Vagina (tissue), 2 donors: ENCODE measurements at places on chromosomes 5 and 9. TPM values are rescaled to one million over a fixed set of nuclear protein-coding genes. Genes with fewer than 3 reads are reported as not detected.

PCDHGA7 gene
- 5.2 TPM for total RNA-seq

DNAJB5 gene
- 6.9 TPM for total RNA-seq

NMUR2 gene
- not detected for total RNA-seq

DNA sequence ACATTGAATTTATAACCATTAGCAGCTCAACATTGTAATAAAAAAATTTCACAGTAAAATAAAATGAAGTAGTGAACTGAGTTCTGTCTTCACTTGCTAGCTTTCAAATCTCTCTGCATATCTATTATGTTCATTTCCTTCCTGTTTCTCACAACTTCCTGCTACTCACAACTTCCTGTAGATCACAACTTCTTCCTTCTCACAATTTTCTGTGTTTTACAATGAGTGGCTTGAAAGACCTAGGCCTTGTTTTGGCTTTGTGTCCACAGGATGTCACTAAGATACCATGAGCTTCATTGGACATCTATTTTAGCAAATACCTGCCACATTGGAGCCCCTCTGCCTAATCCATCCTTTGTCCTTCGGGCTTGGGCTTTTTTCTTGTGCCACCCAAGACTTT lies 480.3 kb upstream of the ADAMTS16 start:
- no peaks in the 10 kb centered on the region for H3K27me3 ChIP-seq
- no peak overlapping the region for H3K27ac ChIP-seq
- DNase-seq, result no peak
- H3K4me3 ChIP-seq, result no peak overlapping the region

GRCh38 chr5:90015584-90016018 lies 394.0 kb downstream of the CETN3 start:
- no peaks in the 10 kb centered on the region for H3K36me3 ChIP-seq
- no peak overlapping the region for H3K27ac ChIP-seq
- no peak overlapping the region for H3K4me3 ChIP-seq

- H3K4me1 ChIP-seq, result peaks cover 26% of the 10 kb centered on the region
- H3K27ac ChIP-seq, result no peak overlapping the region
- H3K27me3 ChIP-seq, result no peaks in the 10 kb centered on the region
- no peak for DNase-seq
These were observed 4.0 kb downstream of the MAPK9 start for GRCh38 chr5:180287868-180288267.

ADAMTSL1 gene
- total RNA-seq, result 8.1 TPM

- H3K4me3 ChIP-seq, result no peak overlapping the region
- no peaks in the 10 kb centered on the region for H3K36me3 ChIP-seq
- no peak for DNase-seq
- peaks cover 6% of the 10 kb centered on the region for H3K4me1 ChIP-seq
These were observed 67.9 kb upstream of the ANKRD55 start for GRCh38 chr5:56301069-56301468.

GRCh38 chr5:55324815-55325418 lies 17.1 kb downstream of the MTREX start:
- H3K4me1 ChIP-seq, result no peaks in the 10 kb centered on the region
- H3K4me3 ChIP-seq, result no peak overlapping the region
- H3K27me3 ChIP-seq, result no peaks in the 10 kb centered on the region
- H3K27ac ChIP-seq, result no peak overlapping the region
- DNase-seq, result no peak

- no peak overlapping the region for H3K4me3 ChIP-seq
- H3K4me1 ChIP-seq, result no peaks in the 10 kb centered on the region
- DNase-seq, result no peak
- no peaks in the 10 kb centered on the region for H3K36me3 ChIP-seq
These were observed 133.3 kb downstream of the CDK5RAP2 start for GRCh38 chr9:120446671-120447070.

DNA sequence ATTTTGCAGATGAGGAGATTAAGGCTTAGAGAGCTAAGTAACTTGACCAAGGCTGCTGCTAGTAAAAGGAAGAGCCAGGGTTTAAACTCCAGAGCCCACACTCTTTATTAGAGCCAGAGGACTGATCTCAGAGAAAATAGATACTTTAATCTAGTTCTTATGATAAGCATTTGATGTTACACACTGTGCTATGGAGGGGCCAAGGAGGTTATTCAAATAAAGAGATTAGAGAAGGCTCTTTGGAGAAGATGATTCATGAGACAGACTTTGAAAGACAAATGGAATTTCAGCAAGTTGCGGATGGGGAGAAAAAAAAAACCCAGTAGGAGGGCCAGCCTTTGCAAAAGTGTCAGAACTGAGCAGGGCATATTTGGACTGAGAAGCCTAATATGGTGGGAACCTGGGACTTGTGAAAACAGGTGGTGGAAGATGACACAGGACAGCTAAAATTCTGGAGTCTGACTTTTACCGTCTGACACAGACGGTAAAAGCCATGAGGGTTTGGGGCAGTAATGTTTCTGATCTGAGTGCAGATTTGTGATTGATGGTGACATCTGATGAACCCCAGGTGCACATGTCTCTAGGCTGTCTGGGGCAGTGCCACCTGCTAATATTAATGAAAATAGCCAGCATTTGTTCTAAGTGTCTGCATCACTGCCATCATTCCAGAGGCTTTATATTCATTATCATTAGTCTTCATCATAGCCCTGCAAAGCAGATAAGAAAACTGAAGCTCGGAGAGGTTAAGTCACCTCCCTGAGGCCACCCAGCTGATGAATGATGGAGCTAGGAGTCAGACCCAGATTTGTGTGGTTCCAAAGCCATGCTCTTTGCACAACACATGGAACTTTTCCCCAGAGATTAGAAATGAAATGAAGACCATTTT lies 65.3 kb upstream of the CXCL14 start:
- no peak overlapping the region for H3K27ac ChIP-seq
- H3K4me3 ChIP-seq, result no peak overlapping the region
- H3K4me1 ChIP-seq, result peaks cover 36% of the 10 kb centered on the region
- H3K27me3 ChIP-seq, result no peaks in the 10 kb centered on the region

PDZD2 gene
- 42.7 TPM for total RNA-seq

DNA sequence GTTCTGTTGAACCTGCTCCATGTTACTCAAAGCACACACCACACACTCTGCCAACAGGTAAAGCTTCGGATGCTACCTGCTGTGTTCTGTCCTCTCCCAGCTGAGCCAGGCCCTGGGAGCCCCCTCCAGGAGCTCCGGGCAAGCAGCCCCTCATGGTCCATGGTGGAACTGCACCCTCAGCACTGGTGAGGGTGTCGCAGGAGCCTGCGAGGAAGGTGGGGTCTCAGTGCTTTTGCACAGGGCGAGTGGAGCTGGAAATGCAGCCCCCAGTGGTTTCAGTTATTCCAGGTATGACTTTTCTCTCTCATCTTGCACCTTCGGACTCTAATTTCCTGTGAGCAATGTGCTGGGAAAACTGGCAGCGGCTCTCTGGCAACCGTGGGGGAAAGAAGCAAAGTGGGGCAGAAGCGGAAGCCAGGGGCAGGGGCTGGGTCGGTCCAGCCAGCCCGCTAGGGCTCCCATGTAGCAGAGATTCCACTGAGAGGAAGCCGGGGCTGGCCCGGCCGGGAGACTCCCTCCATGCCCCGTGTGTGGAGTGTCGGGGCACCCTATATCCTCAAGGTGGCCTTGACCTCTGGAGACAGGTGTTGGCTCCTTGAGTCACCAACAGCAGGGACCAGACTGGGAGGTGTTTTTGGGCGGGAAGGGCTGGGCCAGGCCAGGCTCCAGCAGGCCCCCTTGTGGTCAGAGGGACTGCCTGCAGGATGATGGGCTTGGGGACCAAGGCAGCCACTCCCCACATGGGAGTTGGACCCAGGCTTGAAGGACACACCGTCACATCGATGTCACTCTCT lies 75.6 kb upstream of the PRSS3 start:
- no peak overlapping the region for H3K4me3 ChIP-seq
- H3K4me1 ChIP-seq, result no peaks in the 10 kb centered on the region
- no peak overlapping the region for H3K27ac ChIP-seq
- no peaks in the 10 kb centered on the region for H3K27me3 ChIP-seq
- H3K36me3 ChIP-seq, result no peaks in the 10 kb centered on the region
- DNase-seq, result no peak

DNA sequence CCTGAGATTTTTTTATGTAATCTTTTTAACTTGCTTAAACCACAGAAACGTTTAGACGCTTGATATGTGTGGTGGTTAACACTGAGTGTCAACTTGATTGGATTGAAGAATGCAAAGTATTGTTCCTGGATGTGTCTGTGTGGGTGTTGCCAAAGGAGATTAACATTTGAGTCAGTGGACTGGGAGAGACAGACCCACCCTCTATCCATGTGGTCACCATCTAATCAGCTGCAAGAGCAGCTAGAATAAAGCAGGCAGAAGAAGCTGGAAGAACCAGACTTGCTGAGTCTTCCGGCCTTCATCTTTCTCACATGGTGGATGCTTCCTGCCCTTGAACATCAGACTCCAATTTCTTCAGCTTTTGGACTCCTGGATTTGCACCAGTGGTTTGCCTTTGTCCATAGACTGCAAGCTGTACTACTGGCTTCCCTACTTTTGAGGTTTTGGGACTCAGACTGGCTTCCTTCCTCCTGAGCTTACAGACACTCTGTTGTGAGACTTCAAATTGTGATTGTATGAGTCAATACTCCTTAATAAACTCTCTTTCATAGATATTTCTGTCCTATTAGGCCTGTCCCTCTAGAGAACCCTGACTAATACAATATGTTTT lies 816.0 kb upstream of the CDH9 start:
- no peaks in the 10 kb centered on the region for H3K4me1 ChIP-seq
- no peaks in the 10 kb centered on the region for H3K27me3 ChIP-seq
- H3K27ac ChIP-seq, result no peak overlapping the region
- no peak overlapping the region for H3K4me3 ChIP-seq
- DNase-seq, result no peak

DNA sequence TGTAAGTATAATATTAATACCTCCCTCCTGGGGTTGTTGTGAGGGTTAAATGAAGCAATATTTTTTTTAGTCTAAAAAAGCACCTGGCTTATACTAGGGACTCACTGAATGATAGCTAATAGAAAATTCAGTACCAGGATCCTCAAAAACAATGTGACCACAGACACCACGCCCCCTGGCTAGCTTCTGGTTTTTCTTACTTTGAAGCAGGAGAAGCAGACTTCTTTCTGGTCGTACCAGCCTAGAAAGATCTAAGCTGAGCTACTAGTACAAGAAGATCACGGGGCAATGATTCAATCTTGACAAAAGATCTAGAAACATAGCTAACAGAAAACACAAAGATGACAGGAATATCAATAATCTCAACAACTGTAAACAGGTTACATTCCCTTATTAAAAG lies 218.5 kb upstream of the SLC30A5 start:
- H3K36me3 ChIP-seq, result no peaks in the 10 kb centered on the region
- no peak overlapping the region for H3K4me3 ChIP-seq
- H3K4me1 ChIP-seq, result no peaks in the 10 kb centered on the region
- no peak for DNase-seq

IRX1 gene
- total RNA-seq, result not detected

DNA sequence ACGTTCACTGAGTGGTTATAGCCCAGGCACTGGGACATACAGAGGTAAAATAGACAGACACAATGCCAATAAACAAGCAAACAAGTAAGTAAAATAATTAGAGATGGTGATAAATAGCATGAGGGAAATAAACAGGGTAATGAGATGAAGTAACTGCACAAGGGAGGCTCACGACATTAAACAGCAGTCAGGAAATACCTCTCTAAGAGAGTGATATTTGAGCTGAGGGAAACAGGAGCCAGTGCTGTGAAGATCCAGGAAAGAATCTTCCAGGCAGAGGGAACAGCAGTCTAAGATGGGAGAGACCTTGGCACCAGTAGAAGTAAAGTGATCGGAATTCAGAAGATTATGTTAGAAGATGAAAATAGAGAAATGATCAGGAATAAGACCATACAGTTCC lies 279.4 kb downstream of the HINT1 start:
- peaks cover 13% of the 10 kb centered on the region for H3K4me1 ChIP-seq
- DNase-seq, result no peak
- no peak overlapping the region for H3K4me3 ChIP-seq
- H3K36me3 ChIP-seq, result no peaks in the 10 kb centered on the region
- no peaks in the 10 kb centered on the region for H3K27me3 ChIP-seq

PGM5 gene
- 102 TPM for total RNA-seq

GRCh38 chr5:172187118-172188032 lies 649 bp downstream of the STK10 start:
- H3K27ac ChIP-seq, result peak overlapping the region; percentile 89
- DNase-seq, result no peak
- H3K36me3 ChIP-seq, result no peaks in the 10 kb centered on the region
- H3K4me1 ChIP-seq, result peaks cover 24% of the 10 kb centered on the region
- peak overlapping the region; percentile 96 for H3K4me3 ChIP-seq
- H3K27me3 ChIP-seq, result no peaks in the 10 kb centered on the region

GRCh38 chr9:35910613-35911359 lies 1.5 kb downstream of the SPAAR start:
- H3K36me3 ChIP-seq, result no peaks in the 10 kb centered on the region
- peaks cover 62% of the 10 kb centered on the region for H3K4me1 ChIP-seq
- no peak overlapping the region for H3K4me3 ChIP-seq
- H3K27ac ChIP-seq, result peak overlapping the region; percentile 97
- no peaks in the 10 kb centered on the region for H3K27me3 ChIP-seq

DNA sequence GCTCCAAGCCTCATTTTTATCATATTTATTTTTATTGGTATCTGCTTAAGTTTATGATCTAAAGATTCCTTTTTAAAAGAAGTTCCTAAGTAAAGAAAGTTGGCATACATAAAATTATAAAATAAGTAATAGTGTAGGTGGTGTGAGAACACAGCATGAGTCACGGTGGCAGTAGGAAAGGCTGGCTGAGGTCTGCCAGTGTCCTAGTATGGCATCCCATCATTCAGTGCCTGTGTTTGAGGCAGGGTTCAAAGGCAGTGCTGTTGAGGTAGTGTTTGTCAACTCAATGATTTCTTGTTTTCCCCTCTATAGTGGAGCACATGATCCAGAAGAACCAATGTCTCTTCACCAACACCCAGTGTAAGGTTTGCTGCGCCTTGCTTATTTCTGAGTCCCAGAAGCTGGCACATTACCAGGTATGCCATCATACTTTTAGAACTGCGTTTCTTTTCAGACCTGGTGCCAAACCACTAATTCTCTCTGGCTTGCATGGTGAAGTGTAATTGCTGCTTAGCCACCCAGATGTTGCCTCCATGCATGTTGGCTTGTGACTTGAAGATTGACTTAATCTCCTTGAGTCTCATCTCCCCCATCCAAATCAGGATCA lies 18.4 kb downstream of the ZNF346 start:
- peaks cover 11% of the 10 kb centered on the region for H3K4me1 ChIP-seq
- H3K4me3 ChIP-seq, result no peak overlapping the region
- no peak for DNase-seq
- H3K27ac ChIP-seq, result no peak overlapping the region

DNA sequence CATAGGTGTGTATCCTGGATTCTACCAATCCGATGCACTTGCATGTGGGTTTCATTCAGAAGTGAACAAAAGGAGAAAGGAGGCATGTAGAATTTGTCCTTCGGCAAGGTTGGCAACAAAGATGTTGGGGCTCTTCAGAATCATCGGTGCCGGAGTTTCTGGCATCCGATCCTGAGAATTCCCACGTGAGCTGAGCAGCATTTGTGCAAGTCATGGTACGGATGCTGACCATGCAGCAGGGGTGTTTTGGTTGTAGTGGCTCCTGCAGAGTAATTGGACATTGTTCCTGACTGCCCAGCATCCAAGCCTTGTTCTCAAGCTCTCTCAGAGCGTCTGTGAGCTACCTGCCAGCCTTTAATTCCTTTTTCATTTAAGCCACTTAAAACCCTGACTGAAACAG lies 19.0 kb upstream of the POC5 start:
- no peak overlapping the region for H3K27ac ChIP-seq
- no peaks in the 10 kb centered on the region for H3K27me3 ChIP-seq
- H3K36me3 ChIP-seq, result no peaks in the 10 kb centered on the region
- no peaks in the 10 kb centered on the region for H3K4me1 ChIP-seq
- no peak for DNase-seq
- no peak overlapping the region for H3K4me3 ChIP-seq

GRCh38 chr5:96080557-96080956 lies 118.9 kb upstream of the ELL2 start:
- H3K36me3 ChIP-seq, result no peaks in the 10 kb centered on the region
- no peak overlapping the region for H3K4me3 ChIP-seq
- no peaks in the 10 kb centered on the region for H3K4me1 ChIP-seq
- H3K27me3 ChIP-seq, result no peaks in the 10 kb centered on the region
- H3K27ac ChIP-seq, result no peak overlapping the region
